A673 (cell line): ENCODE measurements at places on chromosomes 4 and X. TPM values are rescaled to one million over a fixed set of nuclear protein-coding genes. Genes with fewer than 3 reads are reported as not detected.

Gene MAGEA10
- not detected in 2 replicates for total RNA-seq

Gene TBC1D14
- 44.3 and 46.0 TPM in 2 replicates for total RNA-seq

- DNase-seq, result no peak
Measured at GRCh38 chrX:69615342-69615741, 571 bp upstream of the EDA start.

- DNase-seq, result peak; percentile 19
Measured at GRCh38 chr4:11765849-11766453, 337.3 kb upstream of the HS3ST1 start.

- no peak for DNase-seq
Measured at GRCh38 chr4:143232277-143232676, 47.6 kb downstream of the USP38 start.

GRCh38 chrX:9596837-9597236, 132.0 kb downstream of the TBL1X start:
- no peak for DNase-seq

DNA sequence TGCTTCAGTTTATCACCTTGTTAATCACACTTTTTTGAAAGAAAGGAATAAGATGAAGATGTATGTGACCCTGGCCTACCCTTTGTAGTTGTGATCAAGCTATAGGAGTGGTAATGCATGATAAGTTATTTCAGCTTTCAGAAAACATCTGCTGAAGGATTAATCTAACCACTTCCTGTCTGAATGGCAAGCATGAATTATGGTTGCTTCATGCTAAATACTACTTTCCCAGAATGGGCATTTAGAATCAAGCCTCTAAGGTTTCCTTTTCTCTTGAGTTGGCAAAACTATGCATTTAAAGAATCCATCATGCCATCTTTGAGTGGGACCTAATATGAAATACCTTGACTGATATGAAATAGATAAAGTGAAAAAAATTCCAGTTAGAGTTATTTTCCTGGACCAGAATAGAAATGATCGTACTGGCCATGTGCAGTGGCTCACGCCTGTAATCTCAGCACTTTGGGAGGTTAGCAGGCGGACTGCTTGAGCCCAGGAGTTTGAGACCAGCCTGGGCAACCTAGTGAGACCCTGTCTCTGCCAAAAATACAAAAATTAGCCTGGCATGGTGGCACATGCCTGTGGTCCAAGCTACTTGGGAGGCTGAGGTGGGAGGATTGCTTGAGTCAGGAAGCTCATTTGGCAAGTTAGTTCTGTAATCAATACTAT, 59.1 kb downstream of the ANXA3 start:
- peak; percentile 66 for DNase-seq

- no peak for DNase-seq
Measured at GRCh38 chrX:78543281-78543680, 115.8 kb downstream of the RTL3 start.
